ENCODE measurements at places on chromosomes 2 and 18.

DNA sequence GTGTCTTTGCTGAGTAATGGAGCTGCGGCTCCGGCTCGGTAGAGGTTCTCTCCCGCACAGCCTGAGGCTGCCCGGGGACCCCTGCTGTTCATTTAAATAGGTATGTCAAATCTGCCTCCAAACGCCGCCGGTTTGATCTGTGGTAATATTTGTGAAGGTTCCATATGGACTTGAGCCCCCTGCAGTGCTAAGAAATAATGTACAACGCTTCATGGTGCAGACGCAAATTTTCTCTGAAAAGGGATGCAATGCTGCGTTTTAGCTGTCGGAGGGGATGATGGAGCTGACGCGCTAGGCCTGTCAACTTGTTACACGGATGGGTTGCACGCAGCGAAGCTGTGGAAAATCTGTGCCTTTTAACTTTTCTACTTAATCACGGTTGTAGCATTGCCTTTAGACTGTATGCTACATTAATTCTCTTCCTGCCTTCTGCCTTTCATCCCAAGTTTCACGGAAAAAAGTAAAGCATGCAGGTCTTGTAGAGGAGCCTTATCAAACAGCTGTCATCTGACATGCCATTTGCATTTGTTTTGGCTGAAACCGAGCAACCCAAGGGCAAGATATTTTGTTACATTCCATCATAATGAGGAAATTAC, 43.2 kb downstream of the MRPS9 start:
- no peak for DNase-seq

- no peak for DNase-seq
Observed at GRCh38 chr2:136128905-136129304, 11.0 kb upstream of the CXCR4 start.

- no peak for DNase-seq
Observed at GRCh38 chr18:8367217-8367988, 241.8 kb upstream of the RAB12 start.

GRCh38 chr2:16506366-16506765, 159.3 kb downstream of the CYRIA start:
- DNase-seq, result no peak

DNA sequence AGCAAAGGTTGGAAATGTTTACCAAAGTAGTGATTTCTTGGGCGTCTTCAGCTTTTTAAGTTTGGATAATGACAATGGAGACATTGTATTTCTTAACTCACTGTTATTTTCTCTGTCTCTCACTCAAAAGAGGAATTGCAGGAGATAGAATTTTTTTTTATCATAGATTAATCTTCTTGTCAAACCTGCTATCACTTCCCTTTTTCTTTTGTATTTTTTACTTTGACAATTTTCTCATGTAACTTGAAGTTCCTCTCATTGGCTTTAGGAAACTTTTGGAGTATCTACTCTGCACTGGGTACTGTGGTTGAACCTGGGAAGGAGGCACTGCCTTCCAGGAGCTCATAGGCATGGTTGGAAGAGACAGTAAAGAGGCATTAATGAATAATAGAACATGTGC, 489.1 kb downstream of the CNTNAP5 start:
- no peak for DNase-seq

DNA sequence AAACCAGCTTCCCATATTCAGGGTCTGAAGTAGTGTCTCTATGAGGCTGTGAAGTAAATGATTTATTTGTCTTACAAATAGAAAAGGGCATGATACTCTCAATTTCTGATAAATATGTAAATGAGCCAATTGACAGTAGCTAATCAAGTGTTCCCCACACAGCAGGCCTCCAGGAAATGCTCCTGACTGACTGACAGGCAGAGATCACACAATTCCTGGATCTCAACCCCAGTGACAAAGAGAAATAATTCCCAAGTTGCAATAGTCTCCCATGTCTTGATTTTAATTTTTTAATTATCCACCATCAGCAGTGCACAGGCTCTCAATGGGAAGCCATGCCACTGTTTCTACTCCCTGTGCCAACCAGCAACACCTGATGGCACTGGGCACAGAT, 390.4 kb downstream of the SOX11 start:
- DNase-seq, result no peak

DNA sequence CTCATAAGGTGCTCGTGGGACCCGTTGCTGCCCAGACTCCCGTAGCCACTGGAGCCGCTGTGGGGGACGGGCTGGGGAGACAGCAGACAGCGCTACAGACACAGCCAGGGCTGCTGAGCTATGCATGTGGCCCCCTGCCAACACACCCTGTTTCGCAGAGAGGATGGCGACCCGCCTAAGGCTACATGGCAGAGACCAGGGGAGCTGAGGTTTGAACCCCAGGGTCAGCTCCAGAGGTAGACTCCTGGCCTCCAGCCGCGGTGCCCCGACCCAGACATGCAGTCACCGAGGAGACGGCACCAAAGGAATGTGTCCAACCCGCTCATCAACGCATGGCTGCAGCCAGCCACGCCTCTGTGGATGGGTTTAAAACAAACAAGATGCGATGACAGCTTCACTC, 21.0 kb upstream of the HES6 start:
- DNase-seq, result no peak

GRCh38 chr2:159713631-159714246, 1.4 kb downstream of the MARCHF7 start:
- DNase-seq, result no peak

DNA sequence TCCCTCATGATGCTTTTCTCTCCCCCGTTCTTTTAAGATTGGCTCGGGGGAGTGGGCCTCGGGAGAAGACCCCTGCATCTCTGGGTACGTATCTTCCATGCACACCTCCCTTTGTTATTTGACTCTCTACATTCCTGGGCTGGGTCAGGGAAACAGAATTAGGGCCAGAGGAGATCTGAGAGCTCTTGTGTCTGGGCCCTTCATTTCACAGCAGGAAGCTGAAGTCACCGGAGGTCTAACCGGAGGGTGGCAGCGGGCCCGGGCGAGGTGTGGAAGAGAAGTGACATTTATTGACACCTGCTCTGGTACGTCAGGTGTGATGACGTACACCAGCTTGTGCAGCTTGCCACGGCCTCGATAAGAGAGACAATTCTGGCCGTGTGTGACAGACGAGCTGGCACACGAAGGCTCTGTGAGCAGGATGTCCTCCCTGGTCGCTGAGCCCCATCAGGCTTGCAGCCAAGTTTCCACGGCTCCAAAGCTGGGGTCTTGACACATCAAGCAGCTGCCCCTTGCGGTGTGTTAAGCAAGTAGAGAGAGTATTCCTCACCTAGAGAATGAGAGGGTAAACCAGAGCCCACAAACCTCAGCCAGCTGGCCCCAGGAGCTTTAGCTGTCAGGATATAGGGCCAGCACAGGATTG, 30.4 kb downstream of the TOGARAM2 start:
- DNase-seq, result peak; percentile 68

- DNase-seq, result no peak
Observed at GRCh38 chr18:55384551-55385275, 203.3 kb downstream of the TCF4 start.

DNA sequence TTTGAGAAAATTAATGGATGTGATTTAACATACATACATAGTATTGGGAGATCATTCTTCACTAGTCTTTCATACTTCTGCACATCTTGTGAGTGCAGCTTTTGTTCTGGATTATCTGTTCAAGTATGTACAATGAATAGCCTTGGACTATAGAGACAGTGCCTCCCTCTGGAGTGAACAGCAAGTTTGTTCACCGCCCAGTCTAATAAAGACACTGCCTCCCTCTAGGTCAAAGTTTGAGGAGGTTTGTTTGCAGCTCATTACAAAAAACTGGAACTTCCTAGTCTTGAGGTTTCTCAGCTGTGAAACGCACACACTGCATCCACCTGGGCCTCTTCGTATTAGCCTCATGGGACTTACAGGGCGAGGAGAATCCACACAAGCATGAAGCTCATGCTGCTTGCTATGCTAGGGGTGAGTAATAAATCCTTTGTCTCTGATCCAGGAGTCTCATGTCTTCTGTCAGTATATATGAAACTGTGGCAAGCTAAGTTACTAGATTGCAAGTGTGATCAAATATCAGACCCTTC, 26.0 kb upstream of the LAPTM4A start:
- no peak for DNase-seq

DNA sequence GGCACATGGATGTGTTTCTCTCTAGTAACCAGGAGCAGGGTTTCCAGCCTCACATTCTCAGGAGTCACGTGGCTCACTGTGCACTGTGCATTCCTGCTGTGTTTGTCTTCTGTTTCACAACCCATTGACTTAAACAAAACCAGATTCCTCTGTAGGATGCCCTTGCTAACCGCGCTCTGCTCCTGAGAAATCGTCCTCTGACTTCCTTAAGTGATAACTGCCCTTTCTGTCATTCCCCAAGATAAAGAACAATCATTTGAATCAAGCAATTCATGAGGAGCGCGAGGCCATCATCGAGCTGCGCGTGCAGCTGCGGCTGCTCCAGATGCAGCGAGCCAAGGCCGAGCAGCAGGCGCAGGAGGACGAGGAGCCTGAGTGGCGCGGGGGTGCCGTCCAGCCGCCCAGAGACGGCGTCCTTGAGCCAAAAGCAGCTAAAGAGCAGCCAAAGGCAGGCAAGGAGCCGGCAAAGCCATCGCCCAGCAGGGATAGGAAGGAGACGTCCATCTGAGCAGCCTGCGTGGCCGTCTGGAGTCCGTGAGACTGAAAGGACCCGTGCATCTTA, 60.2 kb downstream of the RALBP1 start:
- DNase-seq, result no peak

GRCh38 chr2:156810094-156810493, 373.9 kb downstream of the GPD2 start:
- no peak for DNase-seq

GRCh38 chr2:159793326-159793725, 4.7 kb downstream of the CD302 start:
- no peak for DNase-seq

DNA sequence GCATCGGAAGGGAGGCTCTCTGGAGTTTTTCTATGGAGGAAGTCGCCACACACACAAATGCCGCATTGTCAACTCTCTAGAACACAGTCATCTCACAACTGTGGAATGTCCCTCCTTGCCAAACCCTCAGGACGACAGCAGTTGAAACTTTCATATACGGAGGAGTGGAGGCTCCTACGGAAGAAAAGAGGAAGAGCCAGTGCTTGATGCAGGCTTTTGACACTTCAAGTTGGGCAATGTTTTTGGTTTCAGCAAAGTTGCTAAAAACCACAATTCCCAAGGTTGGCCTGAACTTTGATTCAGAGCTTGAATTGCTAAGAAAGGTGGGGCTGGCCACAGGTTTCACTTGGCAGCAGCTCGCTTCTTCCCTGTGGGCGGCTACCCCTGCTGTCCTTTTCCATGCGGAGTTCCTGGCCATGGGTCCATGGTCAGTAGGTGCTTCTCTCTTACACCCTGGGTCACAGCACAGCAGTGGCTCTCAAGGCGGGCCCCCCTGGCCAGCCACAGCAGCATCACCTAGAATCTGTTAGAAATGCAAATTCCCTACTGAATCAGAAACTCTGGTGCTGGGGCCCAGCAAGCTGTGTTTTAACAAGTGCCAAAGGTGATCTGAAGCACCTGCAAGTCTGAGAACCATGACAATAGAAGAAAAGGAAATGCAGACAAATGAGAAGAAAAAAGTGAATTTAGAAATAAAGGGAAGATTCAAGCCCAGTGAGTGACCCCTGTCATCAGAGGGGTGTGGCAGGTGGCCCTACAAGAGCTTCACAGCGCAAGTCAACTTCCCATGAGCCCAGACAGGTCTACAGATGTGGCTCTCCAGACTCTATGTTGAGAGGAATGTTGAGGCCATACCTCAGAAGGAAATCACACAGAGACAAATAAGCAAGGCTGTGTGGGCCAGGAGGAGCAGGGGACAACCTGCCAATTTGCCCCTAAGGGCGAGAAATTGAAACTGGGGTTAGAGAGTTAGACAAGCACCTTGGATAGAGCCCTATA, 856.4 kb downstream of the RNF144A start:
- no peak for DNase-seq

DNA sequence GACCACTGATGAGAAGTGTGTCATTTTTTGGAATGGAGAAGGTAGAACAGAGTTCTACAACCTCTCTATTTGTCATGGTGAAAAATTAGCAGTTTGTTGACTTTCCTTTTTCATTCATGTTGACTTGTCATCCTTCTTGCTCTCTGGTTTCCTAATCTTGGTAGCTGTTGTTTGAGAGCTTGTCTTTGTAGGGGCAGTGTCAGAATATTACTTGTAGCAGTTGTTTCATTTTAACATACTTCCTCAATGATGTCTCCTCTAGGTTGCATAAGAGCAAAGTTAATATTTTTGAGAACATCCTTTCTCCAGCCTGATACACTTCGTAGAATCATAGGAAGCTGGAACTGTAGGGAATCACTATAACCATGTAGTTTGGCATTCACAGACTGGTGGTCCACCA, 368.2 kb upstream of the FANCL start:
- DNase-seq, result no peak

- DNase-seq, result no peak
Observed at GRCh38 chr2:43825841-43826240, 12.8 kb downstream of the ABCG5 start.

- DNase-seq, result no peak
Observed at GRCh38 chr18:3114026-3114425, 101.1 kb upstream of the LPIN2 start.

DNA sequence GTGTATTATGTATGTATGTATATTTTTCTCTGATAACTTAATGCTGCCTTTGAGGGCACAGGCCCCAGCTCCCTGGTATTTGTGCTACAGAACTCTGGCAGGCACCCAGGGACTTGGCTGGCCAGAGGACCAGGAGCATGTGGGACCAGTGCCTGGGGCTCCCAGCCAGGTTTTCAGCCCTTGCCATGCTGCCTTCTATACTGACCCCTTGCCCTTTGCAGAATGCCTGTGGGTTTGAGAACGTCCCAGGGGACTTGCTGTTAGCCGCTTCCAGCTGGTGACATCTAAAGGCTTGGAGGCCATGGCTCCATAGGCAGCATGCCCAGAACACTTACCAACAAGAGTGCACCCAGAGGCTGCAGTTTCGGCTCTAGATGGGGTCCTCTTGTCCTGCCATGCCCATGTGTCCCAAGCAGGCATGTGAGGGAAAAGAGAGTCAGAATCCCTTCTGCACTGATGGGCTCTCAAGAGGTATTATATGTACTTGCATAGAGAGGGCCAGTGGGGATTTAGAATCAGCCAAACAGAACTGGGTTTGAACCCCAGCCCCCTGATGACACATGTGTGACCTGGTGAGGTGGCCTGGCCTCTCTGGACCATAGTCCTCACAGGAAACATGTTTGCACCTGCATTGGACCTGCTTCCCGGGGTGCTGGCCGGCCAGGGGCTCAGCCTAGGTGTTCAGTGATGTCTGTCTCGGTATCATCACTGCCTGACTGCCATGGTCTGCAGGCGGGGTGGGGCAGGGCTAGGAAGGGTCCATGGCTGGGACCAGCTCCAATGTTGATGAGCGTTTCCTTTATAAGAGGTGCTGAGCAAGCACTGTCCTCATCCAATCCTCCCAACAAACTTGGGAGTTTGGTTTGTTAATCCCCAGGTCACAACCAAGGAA, 119.2 kb upstream of the FHL2 start:
- no peak for DNase-seq

DNA sequence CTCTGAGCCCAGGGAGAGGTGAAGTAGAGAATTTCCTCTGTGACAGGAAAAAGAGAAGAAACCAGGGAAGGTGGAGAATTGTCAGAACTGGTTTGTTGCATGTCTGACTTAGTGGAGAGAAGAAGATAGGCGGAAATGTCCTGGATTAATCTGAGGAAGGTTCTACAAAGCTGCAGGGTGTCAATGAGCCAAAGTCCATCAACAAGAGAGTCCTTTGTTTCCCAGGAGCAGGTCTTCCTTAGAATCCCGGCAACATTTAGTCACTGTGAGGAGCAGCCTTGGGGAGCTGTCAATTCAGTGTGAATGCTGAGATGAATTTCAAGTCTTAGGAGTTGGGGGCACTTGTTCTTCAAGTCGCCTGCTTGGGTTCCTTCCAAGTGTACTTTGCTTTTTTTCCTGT, 88.4 kb upstream of the CELF4 start:
- DNase-seq, result no peak
